ENCODE measurements at places on chromosomes 7 and 10. TPM values are rescaled to one million over a fixed set of nuclear protein-coding genes. Genes with fewer than 3 reads are reported as not detected.

GRCh38 chr7:1888425-1888824 lies 218.3 kb downstream of the ELFN1 start:
- no peak for DNase-seq
- no peak overlapping the region for H3K27ac ChIP-seq
- H3K36me3 ChIP-seq: peaks cover 7% of the 10 kb centered on the region
- no peak overlapping the region for H3K4me3 ChIP-seq
- no peaks in the 10 kb centered on the region for H3K4me1 ChIP-seq

- no peak overlapping the region for H3K4me3 ChIP-seq
- no peaks in the 10 kb centered on the region for H3K36me3 ChIP-seq
- no peak for DNase-seq
- H3K4me1 ChIP-seq: peaks cover 15% of the 10 kb centered on the region
- no peaks in the 10 kb centered on the region for H3K27me3 ChIP-seq
Observed at GRCh38 chr7:22659741-22660140, 67.3 kb upstream of the IL6 start.

GRCh38 chr10:33217854-33218253 lies 116.6 kb downstream of the NRP1 start:
- H3K27me3 ChIP-seq: no peaks in the 10 kb centered on the region
- H3K36me3 ChIP-seq: peaks cover 13% of the 10 kb centered on the region
- no peak overlapping the region for H3K4me3 ChIP-seq
- peaks cover 20% of the 10 kb centered on the region for H3K4me1 ChIP-seq
- peak; percentile 35 for DNase-seq

Gene PDK4
- total RNA-seq: 1.3 TPM

- H3K4me3 ChIP-seq: no peak overlapping the region
- peaks cover 13% of the 10 kb centered on the region for H3K4me1 ChIP-seq
- H3K27ac ChIP-seq: no peak overlapping the region
- no peaks in the 10 kb centered on the region for H3K36me3 ChIP-seq
- peak; percentile 19 for DNase-seq
- peaks cover 15% of the 10 kb centered on the region for H3K27me3 ChIP-seq
Observed at GRCh38 chr10:44008270-44008916, 359.7 kb upstream of the ZNF32 start.

Gene CDHR1
- not detected for total RNA-seq

Gene NAT16
- not detected for total RNA-seq

DNA sequence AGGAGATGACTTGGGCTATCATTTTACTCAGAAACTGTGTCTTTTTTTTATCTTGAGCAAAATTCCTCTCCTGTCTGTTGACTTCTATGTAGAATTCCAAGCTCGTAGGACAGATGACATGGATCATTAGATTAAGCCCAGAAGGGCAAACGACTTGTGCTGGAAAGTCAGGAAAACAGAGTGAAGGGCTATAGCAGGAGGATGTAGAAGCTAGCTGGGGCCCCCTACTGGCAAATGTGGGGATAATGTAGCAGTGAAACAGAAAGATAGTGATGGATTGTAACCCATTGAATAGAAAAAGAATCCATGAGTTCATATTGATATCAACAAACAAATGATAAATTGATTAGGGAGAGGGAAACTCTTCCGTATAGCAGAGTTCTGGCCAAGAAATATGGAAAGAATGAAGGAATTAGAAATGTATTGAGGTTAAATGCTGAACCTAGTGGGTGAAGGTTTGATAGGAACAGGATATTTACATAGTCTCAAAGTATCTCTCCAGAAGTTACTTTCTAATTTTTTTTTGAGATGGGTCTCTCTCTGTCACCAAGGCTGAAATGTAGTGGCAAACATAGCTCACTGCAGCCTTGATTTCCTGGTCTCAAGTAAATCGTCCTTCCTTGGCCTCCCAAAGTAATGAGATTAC lies 103.6 kb downstream of the LYZL1 start:
- peaks cover 34% of the 10 kb centered on the region for H3K27me3 ChIP-seq
- no peaks in the 10 kb centered on the region for H3K4me1 ChIP-seq
- no peaks in the 10 kb centered on the region for H3K36me3 ChIP-seq
- DNase-seq: peak; percentile 68

DNA sequence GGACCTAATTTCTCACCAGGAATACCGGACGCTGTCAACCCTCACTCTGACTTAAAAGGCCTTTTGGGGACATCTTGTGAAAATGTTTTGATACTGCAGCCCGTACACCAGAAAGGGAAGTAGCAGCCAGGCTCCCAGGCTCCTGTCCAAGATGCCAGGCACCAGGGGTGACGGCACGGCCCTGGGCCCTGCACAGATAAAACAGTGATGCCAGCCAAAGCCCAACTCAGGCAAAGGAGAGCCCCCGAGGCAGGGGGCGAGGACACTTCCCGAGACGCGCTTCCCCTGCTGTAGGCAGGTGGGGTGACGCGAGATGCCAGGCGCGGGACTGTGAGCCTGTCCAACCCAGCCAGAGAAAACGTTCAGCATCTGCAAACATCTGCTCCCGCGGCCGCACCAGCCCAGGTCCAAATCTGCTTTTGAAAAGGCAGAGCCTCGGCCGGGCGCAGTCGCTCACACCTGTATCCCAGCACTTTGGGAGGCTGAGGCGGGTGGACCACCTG lies 15.7 kb downstream of the ZFAND2A start:
- no peaks in the 10 kb centered on the region for H3K4me1 ChIP-seq
- H3K27me3 ChIP-seq: no peaks in the 10 kb centered on the region
- H3K4me3 ChIP-seq: no peak overlapping the region
- no peak overlapping the region for H3K27ac ChIP-seq
- no peaks in the 10 kb centered on the region for H3K36me3 ChIP-seq

Gene TLX1
- not detected for total RNA-seq

Gene FKBP6
- not detected for total RNA-seq

DNA sequence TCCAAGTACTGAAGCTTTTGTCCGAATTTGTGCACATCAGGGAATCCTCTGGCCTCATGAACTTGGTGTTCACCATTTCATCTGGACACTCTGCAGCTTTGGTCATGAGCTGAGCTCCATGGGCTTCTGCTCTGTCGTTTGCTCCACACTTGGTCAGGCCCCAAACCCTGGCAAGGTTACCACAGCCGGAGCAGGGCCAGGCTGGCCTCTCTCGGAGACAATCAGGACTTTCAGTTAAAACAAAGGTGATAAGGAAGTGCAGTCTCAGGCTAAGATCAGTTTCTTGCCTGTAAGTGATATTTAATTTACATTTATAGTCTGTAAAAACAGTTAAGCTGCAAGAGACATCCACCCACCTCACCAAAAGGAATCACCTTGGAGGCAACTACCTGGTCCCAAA lies 558.9 kb downstream of the PARD3 start:
- no peak for DNase-seq
- H3K36me3 ChIP-seq: peaks cover 13% of the 10 kb centered on the region
- H3K27me3 ChIP-seq: no peaks in the 10 kb centered on the region
- H3K27ac ChIP-seq: no peak overlapping the region

DNA sequence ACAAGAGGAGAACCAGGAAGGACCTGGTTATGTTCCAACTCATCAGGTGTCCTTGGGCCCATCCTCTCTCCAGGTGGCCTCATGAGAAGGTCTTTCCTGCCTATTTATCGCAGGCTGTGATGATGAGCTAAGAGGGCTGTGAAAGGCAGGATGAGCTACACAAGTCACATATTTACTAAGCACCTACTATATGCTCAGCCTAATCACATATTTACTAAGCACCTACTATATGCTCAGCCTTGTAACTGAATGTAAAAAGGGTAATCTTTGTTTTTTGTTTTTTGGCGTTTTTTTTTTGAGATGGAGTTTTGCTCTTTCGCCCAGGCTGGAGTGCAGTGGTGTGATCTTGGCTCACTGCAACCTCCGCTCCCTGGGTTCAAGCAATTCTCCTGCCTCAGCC lies 44.2 kb upstream of the NPFFR1 start:
- no peaks in the 10 kb centered on the region for H3K27me3 ChIP-seq
- no peak overlapping the region for H3K4me3 ChIP-seq
- H3K27ac ChIP-seq: no peak overlapping the region

Gene BEND7
- 12.4 TPM for total RNA-seq

DNA sequence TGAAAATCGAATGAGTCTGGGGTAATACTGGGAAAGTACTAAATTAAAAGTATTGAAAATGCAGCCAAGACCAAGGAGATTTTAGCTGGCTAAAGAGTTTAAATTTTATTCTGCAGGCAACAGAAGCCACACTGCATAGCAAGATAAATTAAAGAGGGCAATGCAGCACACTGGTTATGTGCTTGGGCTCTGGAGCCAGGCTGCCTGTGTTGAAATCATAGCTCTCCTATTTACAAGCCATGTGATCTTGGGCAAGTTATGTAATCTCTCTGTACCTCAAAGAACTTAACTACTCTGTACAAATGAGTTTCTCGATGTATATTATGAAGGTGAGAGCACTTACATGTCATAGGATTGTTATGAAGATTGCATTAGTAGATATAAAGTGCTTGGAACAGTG lies 9.9 kb downstream of the SLC25A13 start:
- peaks cover 19% of the 10 kb centered on the region for H3K36me3 ChIP-seq
- H3K4me3 ChIP-seq: no peak overlapping the region

- H3K27me3 ChIP-seq: peaks cover 62% of the 10 kb centered on the region
- no peak for DNase-seq
- no peaks in the 10 kb centered on the region for H3K4me1 ChIP-seq
Observed at GRCh38 chr10:132884691-132885271, 57.6 kb downstream of the CFAP46 start.

Gene ARHGEF35
- 0.93 TPM for total RNA-seq
